ENCODE measurements at places on chromosomes 4 and X.

- no peak for DNase-seq
Observed at GRCh38 chr4:119314356-119314755, 7.6 kb downstream of the FABP2 start.

DNA sequence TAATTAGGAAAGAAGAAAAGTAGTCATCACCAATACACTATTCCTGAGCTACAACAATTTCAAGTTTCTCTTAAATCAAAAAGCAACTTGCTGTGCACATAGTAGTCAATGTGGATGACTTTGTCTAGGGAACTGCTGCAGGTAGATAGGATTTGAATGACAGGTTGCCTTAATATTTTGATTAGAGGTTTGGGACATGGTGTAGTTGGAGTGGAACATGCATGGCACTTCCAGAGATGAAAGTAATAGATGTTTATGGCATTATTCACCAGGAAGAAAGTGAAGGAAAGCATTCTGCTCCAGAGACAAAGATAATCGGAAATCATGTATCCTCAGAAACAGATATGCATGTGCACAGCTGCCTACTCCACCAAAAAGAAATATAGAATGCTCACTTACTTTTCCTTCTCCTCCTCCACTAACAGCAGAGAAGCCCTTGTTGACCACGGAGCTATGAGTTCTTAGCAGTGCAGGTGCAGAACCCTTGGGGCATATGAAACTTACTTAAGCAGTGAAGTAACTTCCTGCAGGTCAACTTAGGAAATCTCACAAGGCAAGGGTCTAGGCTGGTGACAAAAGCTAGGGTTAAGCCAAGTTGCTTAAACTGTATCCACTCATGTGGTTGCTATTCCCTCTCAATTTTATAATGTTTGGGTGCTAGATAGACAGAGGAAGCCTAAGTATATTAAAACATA is 390.8 kb downstream of the HNRNPD start:
- no peak for DNase-seq

DNA sequence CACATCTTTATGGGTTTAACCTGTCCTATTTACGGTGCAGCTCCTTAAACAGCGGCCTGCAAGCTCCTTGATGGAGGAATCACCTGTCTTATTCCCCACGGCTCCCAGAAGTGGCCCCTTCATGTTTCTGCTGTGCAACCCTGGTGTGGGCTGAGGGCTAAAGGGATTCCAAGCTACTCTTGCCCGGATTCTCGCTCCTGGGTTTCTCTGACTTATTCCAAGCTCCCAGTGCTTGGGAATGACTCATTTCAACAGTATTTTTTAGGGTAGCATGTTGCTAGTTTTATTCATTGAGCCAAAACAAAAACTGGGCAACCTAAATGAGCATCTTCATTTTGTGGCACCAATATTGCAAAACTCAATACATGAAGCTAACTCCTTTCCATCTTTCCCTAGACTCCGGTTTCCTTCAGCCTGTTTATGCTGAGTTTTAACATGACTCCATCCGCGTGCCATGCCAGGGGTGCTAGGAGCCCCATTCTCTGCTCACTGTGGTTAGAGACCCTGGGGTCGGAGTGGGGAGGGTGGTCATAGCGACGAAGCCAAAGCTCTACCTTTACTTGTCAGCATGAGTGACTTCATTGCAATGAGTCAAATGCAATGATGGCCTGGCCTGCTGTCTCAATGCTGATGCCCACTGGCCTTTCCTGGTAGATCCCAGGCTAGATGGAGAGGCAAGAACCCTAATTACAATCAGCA is 349.7 kb downstream of the NR3C2 start:
- no peak for DNase-seq

- DNase-seq, result no peak
Observed at GRCh38 chrX:38538134-38538533, 23.2 kb upstream of the TSPAN7 start.

DNA sequence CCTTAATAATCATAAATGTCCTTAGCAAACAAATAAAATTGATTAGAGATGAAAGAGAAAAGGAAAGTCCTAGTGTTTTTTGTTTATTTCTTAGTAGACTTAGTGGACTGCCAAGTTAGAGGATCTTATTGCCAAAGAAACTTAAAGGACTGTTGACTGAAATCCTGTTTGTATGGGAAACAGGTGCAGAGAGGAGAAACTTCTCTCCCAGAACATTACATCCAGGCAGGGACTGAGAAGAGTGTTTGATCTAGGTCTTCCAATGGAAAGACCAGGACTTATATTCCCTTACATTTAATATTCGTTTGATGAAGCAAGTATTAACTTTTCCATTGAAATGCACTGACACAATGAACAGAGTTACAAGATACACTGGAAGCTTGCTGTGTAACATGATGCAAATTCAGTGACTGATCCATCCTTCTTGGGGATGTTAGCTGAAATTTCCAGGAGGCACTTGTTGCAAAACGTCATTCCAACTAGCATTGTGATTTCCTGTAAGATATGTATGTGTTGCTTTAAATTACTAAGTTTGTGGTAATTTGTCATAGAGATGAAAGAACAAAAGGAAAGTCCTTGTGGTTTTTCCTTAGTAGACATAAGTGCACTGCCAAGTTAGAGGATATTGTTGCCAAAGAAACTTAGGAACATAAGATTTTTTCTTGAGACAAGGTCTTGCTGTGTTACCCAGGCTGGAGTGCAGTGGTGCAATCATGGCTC is 505.6 kb downstream of the STIM2 start:
- no peak for DNase-seq

DNA sequence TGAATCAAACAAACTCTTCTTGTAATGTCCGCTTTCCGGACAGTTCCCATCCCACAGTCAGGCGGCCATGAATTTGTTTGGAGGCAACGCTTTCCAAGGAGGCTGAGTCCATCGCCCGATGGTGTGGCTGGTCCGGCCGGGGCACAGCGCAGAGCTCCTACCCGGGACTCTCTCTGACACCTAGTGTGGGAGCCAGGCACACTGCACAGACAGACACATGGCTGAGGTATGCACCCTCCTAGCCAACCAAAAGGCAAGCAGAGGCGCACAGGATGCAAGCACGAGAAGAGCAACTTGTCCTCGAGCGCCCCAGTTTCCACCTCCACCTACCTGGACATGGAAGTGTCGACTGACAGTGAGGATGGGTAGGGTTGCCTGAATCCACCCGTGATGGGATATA is 87.5 kb downstream of the LEF1 start:
- no peak for DNase-seq

- peak; percentile 98 for DNase-seq
Observed at GRCh38 chr4:6574747-6575502, at the start of gene MAN2B2. Gene MAN2B2 (plus strand): TSS chr4:6575189. CDS start chr4:6575211, 22 bp downstream.

GRCh38 chr4:148259841-148260240 is 182.4 kb downstream of the NR3C2 start:
- DNase-seq, result no peak

- DNase-seq, result no peak
Observed at GRCh38 chr4:54553001-54553400, 104.8 kb upstream of the KIT start.

GRCh38 chr4:109166586-109166985 is 135.9 kb downstream of the COL25A1 start:
- DNase-seq, result no peak

GRCh38 chr4:141130947-141131605 is 2.2 kb downstream of the RNF150 start:
- no peak for DNase-seq

- DNase-seq, result no peak
Observed at GRCh38 chr4:44652002-44652401, 577 bp upstream of the YIPF7 start.

DNA sequence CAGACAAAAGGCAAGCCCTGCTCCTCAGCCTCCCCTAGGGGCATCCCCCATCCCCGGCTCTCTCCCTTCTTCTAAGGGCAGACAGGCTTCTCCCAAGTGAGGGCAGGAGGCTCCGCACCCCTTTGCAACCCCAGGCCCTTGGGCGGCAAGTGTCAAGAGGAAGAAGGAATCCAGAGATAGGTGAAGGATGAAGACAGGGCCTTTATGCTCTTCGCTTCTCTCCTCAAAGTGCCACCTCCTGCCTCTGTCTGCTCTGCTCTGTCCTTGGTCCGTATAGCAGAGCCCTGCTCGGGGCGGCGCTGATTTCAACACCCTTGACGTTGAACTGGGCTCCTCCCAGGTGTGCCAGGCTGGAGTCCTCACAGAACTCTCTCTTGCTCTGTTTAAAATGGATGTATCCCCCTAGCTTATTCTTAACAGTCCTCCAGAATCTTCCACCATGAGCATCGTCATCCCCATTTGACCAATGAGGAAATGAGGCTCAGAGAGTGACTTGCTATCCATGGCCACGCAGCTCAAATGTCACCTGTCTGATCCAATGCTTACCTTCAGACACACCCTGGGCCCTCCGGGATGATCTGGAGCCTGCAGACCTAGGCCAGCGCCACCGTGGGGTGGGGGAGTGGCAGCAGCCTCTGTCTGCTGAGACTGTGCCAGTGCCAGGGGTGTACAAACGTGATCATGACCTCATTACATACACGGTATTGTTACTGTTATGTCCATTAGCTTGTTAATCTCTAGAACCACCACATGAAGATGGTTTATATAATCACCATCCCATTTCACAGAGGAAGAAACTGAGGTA is 99.8 kb downstream of the PHKA2 start:
- DNase-seq, result no peak

GRCh38 chr4:127406187-127406586 is 226.6 kb upstream of the INTU start:
- no peak for DNase-seq

GRCh38 chrX:118577041-118577440 is 81.4 kb downstream of the DOCK11 start:
- no peak for DNase-seq

DNA sequence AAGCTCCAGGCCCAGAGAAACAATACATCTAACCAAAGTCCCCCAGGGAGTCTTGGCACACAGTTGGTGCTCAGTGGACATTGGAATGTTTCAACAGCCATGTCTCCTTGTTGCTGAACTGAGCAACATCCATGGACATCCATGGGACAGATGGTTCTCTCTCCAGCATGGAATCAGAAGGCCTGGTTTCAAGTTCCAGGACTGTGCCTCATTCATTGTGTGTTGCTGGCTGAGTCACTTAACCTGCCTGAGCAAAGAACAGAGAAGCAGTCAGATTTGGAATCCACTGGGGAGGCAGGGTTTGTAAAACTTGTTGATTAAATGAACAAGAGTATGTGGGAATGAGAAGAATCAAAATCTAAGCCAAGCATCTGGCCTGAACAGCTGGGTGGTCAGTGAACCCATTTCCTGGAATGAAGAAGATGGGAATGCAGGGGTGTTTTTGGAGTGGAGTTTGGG is 147.9 kb downstream of the CHIC2 start:
- no peak for DNase-seq

DNA sequence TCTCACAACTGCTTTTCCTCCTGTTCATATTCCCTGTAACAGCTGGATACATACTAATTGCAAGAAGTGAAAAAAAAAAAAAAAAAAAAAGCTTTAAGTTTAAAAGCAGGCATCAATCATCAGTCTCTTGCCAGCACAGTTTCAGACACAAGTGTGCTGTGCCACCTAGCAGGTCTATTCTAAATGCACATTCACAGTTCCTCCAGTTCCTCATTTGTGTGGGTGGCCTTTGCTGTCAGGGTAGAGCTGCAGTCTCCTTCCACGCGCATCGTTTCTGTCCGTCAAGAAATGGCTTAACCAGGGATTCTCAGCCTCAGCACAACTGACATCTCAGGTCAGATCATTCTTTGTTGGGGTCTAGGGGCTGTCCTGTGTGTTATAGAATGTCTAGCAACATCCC is 61.6 kb downstream of the SCML1 start:
- DNase-seq, result no peak

DNA sequence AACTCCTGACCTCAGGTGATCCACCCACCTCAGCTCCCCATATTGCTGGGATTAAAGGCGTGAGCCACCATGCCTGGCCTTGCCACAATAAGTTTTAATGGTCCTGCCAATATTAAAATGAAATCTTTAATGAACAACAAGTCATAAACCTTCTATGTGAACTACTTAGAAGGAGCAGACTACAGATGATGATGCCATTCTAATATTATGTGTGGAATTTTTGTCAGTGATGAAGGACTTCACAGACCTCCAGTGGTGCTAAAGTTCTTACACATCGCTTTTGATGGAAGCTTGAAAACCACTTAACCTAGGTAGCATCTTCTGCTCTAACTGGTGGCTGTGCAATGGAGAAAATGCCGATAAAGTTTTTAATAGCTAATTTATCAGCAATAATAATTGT is 331.4 kb downstream of the CCSER1 start:
- DNase-seq, result no peak

GRCh38 chr4:33064238-33064637 is 2344.1 kb downstream of the PCDH7 start:
- no peak for DNase-seq

GRCh38 chr4:150938873-150939499 is 76.1 kb downstream of the LRBA start:
- no peak for DNase-seq

DNA sequence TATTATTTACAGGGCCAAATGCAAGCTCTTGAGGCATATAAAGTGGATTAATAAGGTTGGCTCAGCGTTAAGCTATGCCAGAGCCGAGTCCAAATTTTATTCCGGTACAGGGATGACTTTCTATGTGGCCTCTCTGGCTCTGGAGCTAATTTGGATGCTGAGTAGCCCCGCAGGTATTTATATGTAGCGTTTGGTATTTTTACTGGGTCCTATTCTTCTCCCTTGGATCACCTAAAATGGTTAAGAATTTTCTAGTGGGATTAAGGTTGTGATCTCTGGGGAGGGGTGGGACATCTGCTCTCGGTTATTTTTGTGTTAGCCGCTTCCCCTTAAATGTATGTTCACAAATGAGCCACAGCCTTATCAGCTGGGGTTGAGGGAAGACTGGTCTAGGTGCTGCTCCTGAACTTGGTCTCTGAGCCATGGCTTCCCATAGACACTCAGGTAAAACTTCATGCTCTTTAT is 49.4 kb downstream of the FHL1 start:
- no peak for DNase-seq

DNA sequence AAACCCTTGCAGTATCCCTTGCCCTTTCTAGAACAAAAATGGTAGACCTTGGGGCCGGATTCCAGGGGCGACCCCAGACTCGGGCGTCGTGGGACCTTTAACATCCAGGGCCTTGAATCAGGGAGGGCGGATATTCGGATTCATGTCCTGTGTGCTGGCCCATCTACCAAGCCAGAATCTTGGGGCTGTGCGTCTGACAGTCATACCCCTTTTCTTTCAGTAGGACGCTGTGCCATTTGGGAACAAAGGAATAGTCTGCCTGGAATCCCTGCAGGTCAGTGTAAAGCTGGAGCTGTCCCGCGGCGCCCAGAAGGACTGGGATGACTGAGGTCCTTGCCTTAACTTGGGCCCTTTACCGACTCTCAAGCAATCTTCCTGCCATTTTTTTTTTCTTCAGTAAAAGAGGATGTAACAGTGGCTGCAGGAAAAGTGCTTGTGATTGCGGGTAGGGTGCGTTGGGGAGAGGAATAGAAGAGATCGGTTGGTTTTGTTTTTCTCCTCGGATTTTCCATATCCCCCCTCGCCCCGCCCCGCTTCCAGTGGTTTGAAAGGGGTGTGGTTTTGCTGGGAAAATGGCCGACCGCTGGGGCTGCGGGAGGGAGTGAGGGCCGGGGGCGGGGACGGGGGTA is 518 bp downstream of the ARMCX1 start:
- peak; percentile 26 for DNase-seq

- no peak for DNase-seq
Observed at GRCh38 chr4:183831683-183832082, 73.4 kb upstream of the STOX2 start.
